ENCODE measurements at places on chromosomes 2 and 18.
A peak's percentile ranks its signal among the peaks of the same experiment; 100 is the strongest.

DNA sequence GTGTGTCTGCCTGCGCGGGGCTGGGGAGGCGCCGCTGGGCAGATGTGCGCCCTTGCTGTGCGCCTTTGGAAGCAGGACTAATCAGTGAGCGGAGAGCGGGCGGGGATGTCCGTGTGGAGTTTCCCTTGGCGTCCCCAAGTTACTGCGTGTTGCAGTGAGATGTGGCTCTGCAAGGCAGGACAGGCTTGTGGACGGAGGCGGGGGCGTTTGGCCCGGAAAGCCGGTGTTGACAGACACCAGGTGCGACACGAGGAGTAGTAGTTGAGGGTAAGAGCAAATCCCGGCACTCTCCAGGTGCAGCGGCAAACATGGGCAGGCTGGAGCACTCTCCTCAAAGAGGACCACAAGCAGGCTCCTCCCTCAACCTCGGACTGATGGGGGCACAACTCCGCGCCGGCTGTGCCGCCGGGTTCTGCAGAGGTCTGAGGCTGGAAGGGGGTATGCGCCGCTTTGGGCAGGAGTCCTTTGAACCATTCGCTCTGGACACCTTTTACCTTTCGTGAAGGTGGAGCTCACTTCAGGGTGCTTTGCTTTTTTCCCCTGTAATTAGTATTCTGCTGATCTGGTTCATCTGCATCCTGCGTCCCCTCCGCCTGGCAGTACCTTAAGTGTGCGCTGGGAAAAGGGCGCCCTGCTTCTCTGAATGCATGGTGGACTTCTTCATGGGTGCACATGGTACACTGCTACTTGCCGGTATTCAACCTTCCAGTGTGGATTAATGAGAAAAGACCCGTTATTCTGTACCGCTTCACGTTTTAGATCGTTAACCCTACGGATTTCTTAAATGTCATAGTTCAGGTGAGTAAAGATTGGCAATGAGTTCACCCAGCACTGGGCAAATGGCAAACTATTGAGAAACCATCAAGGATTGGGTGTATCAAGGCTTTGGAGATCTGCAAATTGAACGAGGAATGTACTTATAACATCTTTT lies 608 bp downstream of the CDH7 start:
- DNase-seq: no peak

- DNase-seq: no peak
Observed at GRCh38 chr2:236168110-236169080, at the start of gene GBX2. GBX2 (minus strand) TSS chr2:236168386; CDS start chr2:236167971, 415 bp downstream.

DNA sequence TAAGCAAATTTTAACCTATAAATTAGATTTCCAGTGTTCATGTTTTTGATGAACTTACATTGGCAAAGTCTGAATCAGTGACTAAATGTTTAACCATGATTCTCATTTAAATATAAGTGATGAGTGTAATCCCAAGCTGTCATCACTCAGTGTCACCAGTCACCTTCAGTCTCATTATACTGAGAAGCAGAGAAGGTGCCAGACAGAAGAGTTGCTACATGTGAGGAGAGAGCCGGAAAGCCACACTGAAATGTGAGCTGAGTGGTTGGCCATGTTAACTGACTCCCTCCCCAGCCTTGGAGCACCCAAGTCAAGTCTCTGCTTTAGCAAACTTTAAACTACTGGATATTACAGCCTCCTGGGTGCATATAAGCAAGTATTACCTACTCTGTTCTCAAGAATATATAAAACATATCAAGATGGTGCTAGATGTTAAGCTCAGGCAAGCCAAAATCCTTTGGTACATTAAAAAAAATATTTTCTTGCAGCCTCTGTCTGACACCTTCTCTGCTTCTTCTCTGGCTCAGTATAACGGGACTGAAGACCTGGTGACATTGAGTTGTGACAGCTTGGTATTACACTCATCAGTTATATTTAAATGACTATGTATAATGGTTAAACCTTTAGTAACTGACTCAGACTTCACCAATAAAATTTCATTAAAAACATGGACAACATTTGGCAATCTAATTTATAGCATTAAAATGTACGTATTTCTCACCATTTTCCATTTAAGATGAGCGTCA lies 75.8 kb upstream of the MAP3K20 start:
- no peak for DNase-seq

DNA sequence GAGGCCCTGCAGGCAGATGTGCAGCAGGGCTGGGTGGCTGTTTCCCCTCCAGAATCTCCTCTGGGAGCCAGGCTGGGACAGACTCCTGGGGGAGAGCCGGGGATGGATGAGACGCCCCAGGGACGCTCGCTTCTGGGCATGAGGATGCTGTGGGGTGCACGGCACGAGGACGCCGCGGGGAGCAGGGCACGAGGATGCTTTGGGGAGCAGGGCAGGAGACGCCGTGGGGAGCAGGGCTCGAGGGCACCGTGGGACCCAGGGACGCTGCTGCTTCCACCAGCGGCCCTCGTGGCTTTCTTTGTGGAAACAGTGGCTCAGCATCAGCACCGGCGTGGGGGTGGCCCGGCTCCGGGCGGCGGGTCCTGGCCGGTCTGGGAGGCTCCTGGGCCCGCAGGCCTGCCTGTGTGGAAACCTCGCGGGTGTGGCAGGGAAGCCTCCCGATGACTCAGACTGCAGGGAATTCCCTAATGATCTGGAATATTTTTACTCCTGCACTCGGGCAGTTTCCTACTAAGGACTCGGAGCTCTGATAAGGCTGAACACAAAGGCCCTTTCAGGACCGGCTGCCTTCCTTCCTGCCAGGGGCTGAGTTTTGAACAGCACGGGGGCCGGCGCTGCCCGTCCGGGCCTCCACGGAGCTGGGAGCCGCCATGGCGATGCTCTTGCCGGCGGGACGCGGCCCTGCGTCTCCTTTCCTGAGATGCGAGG lies 62.6 kb downstream of the NFATC1 start:
- no peak for DNase-seq

GRCh38 chr18:5237723-5238370 lies 40.8 kb upstream of the AKAIN1 start:
- peak; percentile 84 for DNase-seq

- DNase-seq: no peak
Observed at GRCh38 chr2:112993831-112994230, 11.4 kb upstream of the IL36A start.

DNA sequence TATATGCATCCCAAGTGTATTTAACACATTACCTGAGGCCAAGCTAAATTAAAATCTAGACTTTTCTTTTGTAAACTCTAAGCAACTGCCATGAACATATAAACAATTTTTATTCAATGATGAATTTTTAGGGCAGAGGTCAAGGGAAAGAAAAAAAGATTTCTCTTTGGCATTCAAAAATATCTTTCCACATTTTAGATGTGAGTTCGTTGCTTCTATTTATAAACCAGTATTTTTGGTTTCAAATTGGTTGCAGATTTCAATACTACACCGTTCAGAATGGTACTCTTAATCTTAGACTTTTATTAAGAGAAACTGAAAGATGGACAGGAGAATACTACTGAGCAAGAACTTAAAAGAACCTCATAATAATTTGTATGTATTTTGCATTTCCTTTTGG lies 293.6 kb upstream of the CCDC68 start:
- no peak for DNase-seq

GRCh38 chr2:68292108-68292710 lies 27.5 kb downstream of the CNRIP1 start:
- DNase-seq: peak; percentile 3

GRCh38 chr2:118442046-118442445 lies 353.8 kb downstream of the INSIG2 start:
- DNase-seq: no peak

- DNase-seq: no peak
Observed at GRCh38 chr18:26089293-26090129, 902 bp downstream of the SS18 start.

GRCh38 chr2:15146960-15147359 lies 414.2 kb downstream of the NBAS start:
- no peak for DNase-seq

DNA sequence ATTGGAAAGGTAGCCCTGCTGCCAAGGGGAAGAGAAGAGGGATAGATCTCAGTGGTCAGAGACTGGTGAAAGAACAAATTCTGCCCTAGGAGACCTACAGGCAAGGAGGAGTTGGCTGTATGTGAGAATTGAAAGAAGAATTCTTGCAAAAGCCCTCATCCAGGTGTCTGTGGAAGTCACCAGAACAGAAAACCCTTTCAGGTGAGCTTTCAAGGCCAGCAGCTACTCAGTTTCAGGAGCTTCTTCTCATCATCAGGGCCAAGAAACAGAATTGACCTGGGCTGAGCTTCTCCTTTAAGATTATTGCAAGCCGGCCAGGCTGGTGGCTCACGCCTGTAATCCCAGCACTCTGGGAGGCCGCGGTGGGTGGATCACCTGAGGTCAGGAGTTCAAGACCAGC lies 110.2 kb downstream of the CDK15 start:
- DNase-seq: no peak

- no peak for DNase-seq
Observed at GRCh38 chr18:12470382-12471075, 62.8 kb downstream of the PRELID3A start.
